ENCODE measurements at places on chromosomes 12 and 14. TPM values are rescaled to one million over a fixed set of nuclear protein-coding genes. Genes with fewer than 3 reads are reported as not detected.

IFNG-AS1 gene
- total RNA-seq = not detected

ISCA2 gene
- total RNA-seq = 37.5 TPM

PGF gene
- total RNA-seq = 2.3 TPM

SLC5A8 gene
- total RNA-seq = 0.07 TPM

PDE3A gene
- total RNA-seq = 3.0 TPM

KLRC4 gene
- total RNA-seq = not detected

ARMH4 gene
- 42.6 TPM for total RNA-seq

FAR2 gene
- total RNA-seq = 22.1 TPM

DNA sequence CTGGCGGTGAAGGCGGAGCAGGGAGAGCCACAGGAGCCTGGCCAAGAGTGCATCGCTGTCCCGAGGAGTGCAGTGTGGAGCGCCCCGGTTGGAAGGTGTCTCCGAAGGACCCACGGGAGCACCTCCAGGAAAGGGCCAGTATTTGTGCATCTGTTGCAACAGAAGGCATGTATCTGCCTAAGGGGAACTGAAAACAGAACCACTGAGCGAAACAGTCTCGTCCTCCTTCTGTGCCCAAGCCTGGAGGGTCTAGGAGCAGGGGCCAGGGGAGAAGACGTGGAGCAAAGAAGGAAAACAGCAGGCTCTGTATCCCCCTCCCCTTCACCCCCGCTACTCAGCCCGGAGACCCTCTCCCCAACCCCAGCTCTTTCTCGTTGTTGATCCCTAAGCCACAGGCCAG lies 5.3 kb upstream of the LRRC10 start:
- DNase-seq = no peak

- no peak for DNase-seq
Observed at GRCh38 chr12:113569806-113570205, 98.1 kb upstream of the LHX5 start.

GRCh38 chr12:52633383-52633782 lies 15.0 kb upstream of the KRT73 start:
- peak; percentile 20 for DNase-seq

DNA sequence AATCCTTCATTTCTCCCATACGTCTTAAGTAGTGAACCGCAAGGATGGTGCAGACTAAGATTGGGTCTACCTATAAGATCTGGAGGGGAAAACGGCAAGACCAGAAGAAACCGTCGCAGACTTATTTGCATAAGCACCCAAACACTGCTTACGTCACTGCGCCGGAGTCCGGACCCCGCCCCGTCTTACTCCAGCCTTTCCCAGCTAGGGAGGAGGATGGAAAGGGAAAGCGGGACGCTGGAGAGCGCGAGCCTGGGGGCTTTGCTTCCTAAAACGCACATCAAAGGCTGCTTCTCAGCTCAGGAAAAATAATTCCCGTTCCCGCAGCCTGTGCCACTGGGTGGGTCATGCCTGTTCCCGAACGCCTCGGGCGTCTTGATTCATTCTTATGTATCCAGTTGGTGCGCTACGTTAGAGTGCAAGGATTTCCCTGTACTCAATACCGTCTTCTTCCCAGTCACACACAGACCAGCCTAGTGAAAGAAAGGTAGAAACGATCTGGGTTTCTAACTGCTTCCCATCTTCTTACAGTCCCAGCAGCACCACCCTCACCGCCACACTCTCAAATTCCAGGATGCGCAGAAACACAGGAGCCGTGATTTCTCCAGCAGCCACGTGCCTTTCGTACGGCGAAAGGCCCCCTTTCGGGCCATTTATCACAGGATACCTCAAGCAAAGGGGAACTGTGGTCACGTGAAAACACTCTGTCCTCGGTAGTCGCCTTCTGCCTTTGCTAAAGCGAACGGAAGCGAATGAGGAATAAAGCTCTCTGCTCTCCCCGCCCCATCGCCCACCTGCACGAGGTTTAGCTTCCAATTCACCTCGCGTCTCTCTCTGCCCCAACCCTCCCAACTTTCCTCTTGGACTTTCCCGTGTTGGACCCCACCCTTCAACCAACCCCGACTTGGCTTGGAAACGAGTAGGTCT lies 1.1 kb downstream of the SLC6A15 start:
- peak; percentile 95 for DNase-seq

- DNase-seq = peak; percentile 59
Observed at GRCh38 chr12:62654326-62655241, 188.0 kb downstream of the MON2 start.

GRCh38 chr12:21774358-21775132 lies at the start of gene KCNJ8:
KCNJ8 (minus strand) TSS chr12:21774706; CDS start chr12:21773616, 1,090 bp downstream.
- DNase-seq = peak; percentile 95

- peak; percentile 78 for DNase-seq
Observed at GRCh38 chr14:100673085-100673806, 53.4 kb upstream of the DLK1 start.

GRCh38 chr12:89551747-89552146 lies 25.9 kb upstream of the POC1B start:
- DNase-seq = no peak

DNA sequence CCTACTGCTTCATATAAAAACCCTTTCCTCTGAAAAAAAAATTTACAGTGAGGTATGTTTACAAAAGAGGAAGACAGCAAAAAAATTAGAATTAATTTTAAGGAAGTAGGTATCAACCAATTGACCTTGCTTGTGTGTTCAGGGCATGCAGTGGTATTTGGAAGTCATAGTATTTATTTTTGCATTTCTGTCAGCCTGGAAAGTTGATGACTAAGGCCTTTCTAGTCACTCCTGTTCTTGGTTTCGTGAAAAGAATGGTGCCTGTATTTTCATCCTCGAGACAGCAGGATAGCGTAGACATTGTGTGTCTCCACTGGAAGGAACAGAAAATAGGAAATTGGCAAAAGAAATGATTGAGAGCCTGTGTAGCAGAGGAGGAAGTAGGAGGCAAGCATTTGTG lies 24.5 kb downstream of the SLC16A7 start:
- DNase-seq = no peak

DNA sequence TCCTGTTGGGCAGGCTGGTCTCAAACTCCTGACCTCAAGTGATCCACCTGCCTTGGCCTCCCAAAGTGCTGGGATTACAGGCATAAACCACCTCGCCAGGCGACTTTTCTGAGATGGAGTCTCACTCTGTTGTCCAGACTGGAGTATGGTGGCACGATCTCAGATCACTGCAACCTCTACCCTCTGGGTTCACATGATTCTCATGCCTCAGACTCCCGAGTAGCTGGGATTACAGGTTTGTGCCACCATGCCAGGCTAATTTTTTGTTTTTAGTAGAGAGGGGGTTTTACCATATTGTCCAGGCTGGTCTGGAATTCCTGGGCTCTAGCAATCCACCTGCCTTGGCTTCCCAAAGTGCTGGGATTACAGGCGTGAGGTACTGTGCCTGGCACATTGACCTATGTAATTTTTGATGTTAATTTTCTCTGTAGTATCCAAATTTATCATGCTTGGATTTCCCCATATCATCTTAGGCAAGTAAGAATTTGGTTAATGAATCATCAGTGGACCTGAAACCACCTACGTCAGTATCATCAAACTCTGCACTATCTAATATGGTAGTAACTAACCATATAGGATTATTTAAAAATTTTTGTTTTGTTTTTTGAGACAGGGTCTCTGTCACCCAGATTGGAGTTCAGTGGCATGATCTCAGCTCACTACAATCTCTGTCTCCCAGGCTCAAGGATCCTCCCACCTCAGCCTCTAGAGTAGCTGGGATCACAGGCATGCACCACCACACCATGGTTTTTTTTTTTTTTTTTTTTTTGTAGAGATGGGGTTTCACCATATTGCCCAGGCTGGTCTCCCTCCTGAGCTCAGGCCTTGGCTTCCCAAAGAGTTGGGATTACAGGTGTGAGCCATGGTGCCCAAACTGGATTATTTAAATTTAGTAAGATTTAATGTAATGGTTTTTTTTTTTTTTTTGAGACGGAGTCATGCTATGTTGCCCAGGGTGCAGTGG lies 11.9 kb upstream of the ATP5F1B start:
- no peak for DNase-seq

- no peak for DNase-seq
Observed at GRCh38 chr12:26732005-26732908, 100.7 kb downstream of the ITPR2 start.

DNA sequence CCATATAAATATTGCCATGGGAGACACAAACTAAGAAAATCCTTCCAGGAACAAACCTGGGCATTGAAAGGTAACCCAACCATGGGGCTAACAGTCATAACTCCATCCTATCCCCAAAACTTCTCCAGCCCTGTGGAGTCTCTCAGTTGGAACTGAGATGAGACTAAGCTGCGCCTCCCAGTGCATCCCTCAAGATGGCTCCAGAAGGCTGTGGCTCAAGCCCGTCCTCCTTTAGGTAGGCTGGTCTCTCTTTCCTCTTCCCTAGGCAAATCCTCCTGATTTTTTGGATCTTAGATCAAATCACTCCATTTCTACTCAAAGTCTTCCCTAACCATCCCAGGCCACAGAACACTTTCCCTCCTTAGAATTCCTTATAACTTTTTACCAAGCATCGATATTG lies 364.3 kb upstream of the CCDC196 start:
- DNase-seq = peak; percentile 45

DNA sequence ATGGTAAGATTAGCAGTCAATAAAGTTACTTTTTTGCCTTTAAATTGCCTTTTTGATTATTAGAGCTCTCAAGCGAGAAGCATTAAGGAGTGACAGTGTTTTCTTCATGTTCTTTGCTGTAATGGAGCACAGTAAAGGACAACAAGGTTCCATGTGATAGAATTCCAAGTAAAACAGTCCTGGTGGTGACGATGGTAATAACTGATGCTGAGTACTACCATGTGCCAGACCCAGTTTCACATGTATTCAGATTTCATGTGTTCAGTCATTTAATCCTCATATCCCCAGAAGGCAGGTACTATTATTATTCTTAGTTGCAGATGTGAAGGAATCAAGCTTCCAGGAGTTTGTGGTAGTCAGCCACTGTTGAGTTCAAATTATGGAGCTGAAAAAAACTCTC lies 79.0 kb downstream of the FRMD6 start:
- DNase-seq = no peak

DNA sequence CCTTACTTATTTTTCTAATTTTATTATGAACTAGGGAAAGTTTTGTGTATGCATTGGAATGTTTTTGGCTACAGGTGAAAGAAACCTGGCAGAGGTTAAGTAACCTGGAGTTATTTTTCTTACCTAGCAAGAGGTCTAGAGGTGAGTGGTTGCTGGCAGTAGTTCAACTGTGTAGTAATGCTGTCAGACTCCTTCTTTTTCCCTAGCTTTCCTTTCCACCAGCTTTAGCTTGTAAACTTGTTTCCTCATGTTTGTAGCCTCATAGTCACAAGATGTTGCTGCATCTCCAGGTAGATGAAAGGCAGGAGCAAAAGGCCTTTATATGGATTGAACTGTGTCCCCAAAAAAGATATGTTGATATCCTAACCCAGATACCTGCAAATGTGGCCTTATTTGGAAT lies 105.1 kb upstream of the AMIGO2 start:
- no peak for DNase-seq

DNA sequence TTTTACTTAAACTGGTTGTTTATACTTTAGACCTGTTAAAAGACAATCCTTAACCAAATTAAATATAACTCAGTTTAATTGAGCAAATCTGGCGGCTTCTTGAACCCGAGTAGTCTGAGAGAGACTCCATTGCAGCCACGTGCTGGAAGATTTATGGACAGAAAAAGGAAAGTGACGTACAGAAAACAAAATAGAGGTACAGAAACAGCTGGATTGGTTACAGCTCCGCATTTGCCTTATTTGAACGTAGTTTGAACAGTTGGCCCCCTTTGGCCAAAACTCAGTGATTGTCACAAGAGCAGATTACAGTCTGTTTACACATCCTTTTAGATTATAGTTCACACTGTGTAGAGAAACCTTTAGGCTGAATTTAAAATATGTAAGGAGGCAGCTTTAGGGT lies 155.9 kb downstream of the RAD51B start:
- DNase-seq = no peak

GRCh38 chr14:33617154-33617553 lies 333.7 kb downstream of the EGLN3 start:
- no peak for DNase-seq

- no peak for DNase-seq
Observed at GRCh38 chr12:3647504-3647903, 105.4 kb downstream of the CRACR2A start.

DNA sequence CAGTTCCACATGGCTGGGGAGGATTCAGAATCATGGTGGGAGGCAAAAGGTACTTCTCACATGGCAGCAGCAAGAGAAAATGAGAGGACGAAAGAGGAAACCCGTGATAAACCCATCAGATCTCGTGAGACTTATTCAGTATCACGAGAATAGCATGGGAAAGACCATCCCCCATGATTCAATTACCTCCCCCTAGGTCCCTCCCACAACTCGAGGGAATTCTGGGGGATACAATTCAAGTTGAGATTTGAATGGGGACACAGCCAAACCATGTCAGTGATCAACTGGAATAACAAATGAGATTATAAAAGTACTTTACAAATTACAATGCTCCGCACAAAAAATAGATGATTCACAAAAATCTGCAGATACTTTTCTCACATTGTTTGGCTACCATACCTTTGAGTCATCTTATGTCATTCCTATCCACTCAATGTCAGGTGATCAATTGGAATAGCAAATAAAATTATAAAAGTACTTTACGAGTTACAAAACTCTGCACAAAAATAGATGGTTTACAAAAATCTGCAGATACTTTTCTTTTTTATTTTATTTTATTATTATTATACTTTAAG lies 338.9 kb downstream of the C12orf50 start:
- no peak for DNase-seq

- no peak for DNase-seq
Observed at GRCh38 chr12:123065676-123066383, 85.1 kb downstream of the PITPNM2 start.

GRCh38 chr14:78007160-78007559 lies 163.0 kb upstream of the NRXN3 start:
- no peak for DNase-seq

DNA sequence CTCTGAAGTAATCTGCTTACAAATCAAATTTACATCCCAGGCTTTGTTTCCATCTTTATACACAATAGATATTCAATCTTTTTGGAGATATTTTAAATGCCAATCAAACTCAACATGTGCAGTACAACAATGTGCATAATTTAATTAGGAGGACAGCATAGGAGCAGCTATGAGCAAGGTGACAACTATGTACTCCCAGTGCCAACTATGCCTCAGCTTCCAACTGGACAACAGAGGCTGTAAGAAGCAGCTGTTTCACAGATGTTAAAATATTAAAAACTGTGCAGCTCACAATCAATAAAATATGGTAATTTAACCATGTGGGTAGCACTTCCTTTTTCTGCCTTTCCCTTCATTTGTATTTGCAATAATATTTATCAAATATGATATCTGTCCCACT lies 99.9 kb downstream of the ST8SIA1 start:
- no peak for DNase-seq

- peak; percentile 78 for DNase-seq
Observed at GRCh38 chr14:68814539-68815297, 21.9 kb upstream of the ZFP36L1 start.

- peak; percentile 53 for DNase-seq
Observed at GRCh38 chr12:7994731-7995205, 37.7 kb upstream of the FOXJ2 start.

- peak; percentile 50 for DNase-seq
Observed at GRCh38 chr12:31368666-31369361, 42.9 kb upstream of the SINHCAF start.

DNA sequence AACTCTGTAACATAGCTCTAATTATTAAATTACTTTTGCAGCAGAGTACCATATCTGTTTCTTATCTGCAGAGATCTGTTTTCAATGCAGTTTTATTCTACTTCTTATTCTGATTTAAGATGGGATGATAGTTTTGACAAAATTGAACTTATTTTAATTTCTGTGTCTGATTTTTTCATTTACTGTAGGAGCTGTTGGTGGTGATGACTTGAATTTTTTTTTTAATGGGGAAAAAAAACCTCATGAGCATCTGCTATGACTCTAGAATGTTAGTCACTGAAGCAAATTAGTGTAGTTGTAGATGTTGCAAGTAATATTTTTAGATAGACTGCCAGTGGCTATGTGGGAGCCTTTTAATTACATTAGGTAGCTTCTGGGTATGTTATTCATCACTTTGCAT lies 23.4 kb downstream of the DNM1L start:
- no peak for DNase-seq
